Type B pancreatic cell (in vitro differentiated cells): ENCODE measurements at places on chromosomes 13 and 19.

DNA sequence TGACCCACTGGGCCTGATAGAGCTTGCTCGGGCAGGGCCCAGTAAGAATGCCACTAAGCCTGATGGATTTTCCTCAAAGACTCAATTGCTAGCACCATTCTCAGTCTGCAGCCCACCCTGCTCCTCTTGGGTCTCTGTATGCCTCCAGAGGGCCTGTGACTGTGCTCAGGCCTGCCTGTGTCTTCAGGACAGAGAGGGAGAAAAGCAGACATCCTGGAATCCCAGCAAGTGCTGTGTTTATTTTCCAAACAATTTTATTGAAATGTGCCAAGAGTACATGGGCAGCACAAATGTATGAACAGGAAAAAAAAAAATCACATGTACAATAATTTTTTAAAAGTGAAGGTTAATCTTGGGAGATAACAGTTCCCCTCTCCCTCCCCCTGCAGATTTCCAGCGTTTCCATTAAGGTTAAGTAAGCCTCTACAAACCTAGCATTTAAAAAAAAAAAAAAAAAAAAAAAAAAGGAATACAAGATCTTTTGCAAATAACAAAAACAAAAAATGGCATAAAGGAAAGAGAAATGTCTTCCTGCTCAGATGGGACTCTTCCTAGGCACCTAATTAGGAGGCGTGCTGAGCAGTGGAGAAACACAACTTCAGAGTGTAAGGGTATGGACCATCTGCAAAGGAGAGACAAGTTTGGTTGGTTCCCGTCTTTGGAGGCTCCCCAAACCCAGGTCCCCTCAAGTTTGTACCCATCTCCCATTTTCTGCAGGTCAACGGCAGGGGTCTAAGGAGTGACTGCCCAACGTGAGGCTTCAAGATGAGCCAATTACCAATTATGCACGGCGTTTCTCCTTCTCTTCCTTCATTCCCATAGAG, 4.8 kb upstream of the ECH1 start:
- DNase-seq: no peak

DNA sequence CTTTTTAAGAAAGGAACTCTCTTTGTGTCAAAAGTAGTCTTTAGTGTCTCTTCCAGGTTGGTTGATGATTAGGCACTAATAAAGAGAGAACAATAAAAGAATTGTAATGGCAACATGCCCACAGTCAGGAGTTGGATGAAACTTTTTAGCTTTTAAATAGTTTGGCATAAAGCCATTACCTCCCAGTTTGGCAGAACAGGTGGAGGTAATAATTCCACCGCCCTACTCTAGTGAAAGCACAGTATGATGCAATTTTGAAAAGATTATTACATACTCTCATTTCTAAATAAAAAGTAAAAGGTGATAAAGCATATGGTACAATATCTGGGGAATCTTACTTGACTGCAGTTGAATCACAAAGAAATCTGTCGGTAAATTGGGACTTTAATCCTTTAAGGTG, 497.6 kb downstream of the SUCLA2 start:
- DNase-seq: no peak

- no peak for DNase-seq
Measured at GRCh38 chr19:7393939-7394730, 45.4 kb downstream of the ARHGEF18 start.

- no peak for DNase-seq
Measured at GRCh38 chr13:47146136-47146535, 249.3 kb upstream of the HTR2A start.

- no peak for DNase-seq
Measured at GRCh38 chr13:111283991-111284390, 36.5 kb upstream of the TEX29 start.

DNA sequence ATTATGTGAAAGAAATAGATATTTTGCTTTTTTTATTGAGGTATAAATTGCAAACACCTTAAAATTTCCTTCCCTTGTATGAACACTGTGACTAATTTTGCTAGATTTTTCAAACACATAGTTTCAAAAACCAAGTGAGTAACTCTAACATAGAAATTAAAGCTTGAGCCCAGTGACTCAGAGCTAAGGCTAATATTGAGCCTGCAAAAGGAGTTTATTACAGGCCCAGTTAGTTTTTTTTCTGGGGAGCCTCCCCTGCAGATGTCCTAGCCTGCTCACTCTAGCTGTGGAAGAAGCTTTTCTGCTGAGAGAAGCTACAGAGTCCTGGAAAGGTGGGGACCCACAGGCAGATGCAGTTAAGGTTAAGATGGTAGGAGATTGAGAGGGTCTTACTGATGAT, 3.4 kb downstream of the ZNF430 start:
- no peak for DNase-seq

DNA sequence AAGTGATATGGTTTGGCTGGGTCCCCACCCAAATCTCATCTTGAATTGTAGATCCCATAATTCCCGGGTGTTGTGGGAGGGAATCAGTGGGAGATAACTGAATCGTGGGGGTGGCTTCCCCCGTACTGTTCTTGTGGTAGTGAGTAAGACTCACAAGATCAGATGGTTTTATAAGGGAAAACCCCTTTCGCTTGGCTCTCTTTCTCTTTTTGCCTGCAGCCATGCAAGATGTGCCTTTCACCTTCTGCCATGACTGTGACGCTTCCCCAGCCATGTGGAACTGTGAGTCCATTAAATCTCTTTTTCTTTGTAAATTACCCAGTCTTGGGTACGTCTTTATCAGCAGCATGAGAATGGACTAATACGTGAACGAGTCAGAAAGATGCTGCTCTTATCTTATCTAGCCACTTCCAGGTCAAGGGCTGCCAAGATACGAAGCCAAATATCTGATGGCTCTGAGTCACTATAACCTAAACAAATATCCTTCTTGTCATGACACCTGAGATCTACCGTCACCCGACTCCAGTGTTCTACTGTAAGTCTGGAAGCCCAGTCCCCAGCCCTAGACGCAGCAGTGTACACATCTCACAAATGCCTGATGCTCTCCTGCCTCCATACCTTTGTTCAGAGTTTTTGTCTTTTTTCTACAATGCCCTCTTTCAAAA, 45.9 kb downstream of the SLC15A1 start:
- no peak for DNase-seq

DNA sequence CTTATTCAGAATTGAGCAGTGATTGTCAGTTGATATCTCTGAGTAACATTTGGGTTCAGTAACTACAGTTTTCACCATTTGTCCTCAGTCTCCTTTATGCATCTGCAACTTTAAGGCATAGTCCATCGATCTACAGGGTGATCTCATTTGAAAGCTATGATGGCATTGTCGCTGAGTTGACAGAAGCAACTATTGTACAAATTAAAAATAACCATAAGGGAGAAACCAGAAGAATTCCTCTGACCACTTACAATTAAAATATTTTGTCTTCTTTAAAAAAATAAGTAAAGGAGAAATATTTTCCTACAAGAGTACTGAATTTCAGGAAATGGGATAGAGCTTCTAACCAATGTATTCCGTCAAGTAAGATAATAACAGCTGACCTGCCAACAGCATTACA, 30.6 kb downstream of the RAP2A start:
- DNase-seq: no peak

DNA sequence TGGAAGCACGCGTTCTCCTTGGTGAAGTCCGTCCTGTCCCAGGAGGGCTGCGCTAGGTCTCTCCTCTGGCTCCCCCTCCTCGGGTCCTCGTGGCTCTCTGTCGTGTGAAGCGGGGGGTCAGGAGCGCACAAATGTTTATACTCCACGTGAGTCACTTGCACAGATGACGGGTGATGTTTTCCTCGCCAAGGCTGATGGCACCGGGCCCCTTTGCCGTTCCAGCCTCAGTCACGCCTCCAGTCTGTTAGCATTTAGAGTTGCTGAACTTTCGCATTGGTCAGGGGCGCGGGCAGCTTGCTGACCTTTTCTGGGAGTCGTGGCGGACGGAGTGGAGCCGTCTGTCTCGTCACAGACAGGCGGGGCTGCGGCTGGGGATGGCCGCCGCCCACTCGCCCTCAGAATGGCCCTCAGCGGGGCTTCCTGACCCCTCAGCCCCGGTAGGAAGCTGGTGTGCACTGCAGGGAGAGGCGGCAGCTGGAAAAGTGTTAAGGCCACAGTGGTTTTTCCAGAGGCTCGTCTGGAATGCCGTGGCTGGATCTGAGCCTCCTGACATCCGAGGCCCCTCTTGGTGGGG, 13.7 kb downstream of the KLHL26 start:
- DNase-seq: no peak

GRCh38 chr19:20244356-20244755, 77.3 kb downstream of the ZNF486 start:
- DNase-seq: no peak

DNA sequence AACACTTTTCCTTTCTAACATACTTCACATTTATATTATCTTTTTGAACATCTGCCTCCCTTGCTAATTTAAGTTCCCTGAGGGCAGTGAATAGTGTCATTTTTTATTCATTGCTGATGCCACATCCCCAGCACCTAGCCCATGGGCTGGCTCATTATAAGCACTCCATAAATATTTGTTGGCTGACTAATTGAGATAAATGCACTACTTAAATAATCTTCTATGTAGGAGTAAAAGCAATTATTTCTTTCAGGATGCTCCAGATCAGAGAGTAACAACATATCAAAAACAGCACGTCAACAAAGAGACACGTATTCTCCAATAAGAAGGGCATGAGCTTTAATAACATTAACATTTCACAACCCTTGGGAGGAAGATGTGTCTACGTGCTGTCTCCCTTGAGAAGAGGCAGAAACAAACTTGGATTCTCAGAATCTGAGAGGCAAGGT, 228.2 kb downstream of the LHFPL6 start:
- no peak for DNase-seq

DNA sequence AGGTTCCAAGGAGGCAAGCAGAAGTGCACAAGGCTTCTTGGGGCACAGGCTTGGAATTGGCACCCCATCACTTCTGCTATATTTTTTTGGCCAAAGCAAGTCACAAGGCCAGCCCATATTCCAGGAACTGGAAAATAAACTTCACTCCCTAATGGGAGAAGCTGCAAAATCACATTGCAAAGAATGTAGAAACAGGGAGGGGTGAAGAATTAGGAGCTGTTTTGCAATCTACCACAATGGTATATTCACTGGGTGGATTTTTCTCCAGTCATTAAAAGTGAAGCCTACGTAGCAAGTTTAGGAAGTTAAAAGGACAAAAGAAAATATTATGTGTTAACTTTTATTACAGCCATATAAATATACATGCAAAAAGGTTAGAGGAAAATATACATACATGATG, 464.8 kb downstream of the COG6 start:
- DNase-seq: no peak

DNA sequence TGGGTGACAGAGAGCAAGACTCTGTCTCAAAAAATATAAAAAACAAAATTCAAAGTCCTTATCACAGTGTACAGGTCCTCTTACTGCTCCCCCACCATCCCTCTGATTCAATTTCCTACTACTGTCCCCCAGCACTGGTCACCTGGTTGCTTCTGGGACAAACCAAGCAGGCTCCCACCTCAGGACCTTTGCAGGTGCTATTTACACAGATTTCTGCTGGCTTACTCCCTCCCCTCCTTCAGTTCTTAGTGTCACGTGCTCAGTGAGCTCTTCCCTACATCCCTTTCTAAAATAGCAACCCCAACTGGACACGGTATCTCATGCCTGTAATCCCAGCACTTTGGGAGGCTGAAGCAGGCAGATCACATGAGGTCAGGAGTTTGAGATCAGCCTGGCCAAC, 6.0 kb downstream of the IRF2BP1 start:
- DNase-seq: no peak

DNA sequence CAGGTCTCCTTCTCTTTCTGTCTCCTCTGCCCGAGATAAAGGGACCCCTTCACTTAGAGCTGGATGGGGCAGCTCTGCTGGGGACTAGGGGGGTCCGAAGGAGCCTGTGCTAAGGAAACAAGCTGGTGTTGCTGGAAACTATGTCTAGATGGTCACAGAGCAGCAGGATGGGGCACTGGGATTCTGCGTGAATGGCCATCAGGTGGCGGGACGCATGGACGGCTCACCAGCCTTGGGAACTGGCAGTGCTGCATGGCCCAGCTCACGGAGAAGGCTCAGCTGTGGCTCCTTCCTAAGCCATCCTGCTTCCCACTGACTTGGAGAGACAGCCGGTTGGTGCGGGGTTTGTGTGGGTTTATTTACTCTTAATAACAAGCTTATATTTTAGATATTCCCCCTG, 411.8 kb downstream of the ZNF536 start:
- DNase-seq: no peak

DNA sequence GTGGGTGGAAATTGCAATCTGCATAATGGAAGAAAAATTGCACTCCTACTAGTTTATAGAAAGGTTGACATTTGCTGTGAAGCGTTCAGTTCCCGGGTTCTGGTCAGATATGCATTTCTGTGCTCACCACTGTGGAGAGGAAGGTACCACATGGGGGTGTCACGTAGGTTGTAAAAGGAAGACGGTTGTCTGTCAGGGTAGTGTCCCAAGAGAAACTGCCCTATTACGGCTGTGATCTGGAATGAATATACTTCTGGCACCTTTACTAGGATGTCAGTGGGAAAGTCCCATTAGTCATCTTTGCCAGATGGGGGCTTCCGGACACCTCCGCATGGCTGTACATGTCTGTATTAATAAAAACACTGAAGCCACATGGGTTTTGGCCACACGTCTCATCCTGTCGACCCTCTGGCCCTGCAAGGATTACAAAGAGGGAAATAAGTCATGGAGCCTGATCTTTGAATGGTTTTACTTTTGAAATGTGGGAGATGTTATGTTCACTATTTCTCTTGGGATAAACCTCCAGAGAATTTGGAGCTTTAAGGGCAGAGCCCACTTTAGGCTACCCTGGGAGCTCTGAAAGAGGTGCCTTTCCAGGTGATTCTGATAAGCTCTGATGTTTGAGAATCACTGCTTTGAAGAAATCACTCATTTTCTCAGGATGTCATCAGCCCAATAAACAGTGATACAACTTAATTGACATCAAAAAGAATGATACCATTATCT, 133.9 kb downstream of the AKAP11 start:
- DNase-seq: no peak

DNA sequence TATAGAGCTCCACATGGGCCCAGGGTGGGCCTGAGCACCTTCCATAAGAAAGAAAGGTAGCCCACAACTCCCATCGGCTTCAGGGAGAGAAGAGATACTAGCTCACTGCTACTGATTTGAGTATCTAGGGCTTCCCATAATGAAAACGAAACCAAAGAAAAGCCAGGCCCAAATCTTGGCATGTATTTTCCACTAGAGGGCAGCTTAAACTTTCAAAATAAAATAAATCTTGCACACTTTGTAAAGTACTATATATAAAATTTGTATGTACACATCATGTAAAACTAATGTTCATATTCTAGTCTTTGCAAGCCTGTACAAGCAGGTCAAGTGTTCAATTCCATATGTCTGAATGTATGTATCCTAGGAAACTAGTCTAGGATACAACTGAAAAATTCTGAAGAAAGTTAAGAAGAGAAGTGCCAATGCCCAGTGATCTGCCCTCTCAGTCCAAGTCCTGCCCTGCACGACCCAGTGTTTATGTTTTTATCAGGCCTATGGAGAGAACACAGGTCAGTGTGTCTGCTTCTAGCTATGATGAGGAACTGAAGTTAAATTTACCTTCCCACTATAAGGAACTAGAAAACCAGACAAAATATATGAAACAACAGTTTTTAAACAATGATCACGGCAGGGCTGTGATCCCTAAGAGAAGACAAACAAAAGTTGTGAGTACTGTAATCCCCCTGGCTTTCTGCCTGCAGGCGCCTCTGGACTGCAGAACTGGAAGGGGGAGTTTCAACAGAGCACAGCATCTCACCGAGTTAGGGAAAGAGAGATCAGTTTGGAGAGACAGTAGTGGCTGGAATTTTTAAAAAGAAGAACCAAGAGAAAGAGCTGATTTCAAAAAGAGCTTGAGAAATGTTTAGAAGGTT, 475.7 kb downstream of the UQCRFS1 start:
- no peak for DNase-seq
